ENCODE measurements at places on chromosomes 6 and 20.
A peak's percentile ranks its signal among the peaks of the same experiment; 100 is the strongest.

GRCh38 chr20:43386878-43387277, 70.8 kb upstream of the SRSF6 start:
- DNase-seq: peak; percentile 3

DNA sequence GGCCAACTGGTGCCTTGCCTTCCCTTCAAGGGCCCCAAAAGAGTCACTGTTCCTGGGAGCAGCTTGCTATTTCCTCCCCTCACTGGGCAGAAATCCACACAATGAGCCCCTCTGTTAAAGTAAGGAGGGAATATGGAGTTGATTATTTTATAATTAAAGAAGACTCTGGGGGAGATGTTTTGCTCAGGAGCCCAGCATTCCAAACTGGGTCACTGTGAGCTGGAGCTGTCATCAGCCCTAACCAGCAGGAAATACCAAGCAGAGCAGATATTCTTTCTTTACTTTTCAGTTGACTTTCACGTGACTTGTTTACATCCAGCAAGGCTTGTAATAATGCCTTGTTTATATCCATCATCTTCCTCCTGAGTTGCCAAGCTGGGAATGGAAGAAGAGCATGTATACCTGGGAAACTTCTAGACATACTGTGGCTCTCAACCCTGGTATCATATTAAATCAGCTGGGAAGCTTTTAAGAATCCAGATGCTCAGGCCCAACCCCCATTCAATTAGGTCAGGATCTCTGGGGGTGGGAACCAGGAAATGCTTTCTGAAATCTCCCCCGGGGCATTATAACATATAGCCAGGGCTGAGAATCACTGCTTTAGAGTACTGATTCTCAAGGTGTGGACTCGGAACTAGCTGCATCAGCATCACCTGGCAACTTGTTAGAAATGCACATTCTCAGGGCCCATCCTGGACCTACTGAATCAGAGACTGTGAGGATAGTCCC, 175.6 kb upstream of the MYLIP start:
- DNase-seq: no peak

GRCh38 chr20:46215913-46216707, 92.2 kb downstream of the CDH22 start:
- DNase-seq: no peak

- DNase-seq: no peak
Measured at GRCh38 chr20:5621305-5621704, 128.9 kb upstream of the SHLD1 start.

DNA sequence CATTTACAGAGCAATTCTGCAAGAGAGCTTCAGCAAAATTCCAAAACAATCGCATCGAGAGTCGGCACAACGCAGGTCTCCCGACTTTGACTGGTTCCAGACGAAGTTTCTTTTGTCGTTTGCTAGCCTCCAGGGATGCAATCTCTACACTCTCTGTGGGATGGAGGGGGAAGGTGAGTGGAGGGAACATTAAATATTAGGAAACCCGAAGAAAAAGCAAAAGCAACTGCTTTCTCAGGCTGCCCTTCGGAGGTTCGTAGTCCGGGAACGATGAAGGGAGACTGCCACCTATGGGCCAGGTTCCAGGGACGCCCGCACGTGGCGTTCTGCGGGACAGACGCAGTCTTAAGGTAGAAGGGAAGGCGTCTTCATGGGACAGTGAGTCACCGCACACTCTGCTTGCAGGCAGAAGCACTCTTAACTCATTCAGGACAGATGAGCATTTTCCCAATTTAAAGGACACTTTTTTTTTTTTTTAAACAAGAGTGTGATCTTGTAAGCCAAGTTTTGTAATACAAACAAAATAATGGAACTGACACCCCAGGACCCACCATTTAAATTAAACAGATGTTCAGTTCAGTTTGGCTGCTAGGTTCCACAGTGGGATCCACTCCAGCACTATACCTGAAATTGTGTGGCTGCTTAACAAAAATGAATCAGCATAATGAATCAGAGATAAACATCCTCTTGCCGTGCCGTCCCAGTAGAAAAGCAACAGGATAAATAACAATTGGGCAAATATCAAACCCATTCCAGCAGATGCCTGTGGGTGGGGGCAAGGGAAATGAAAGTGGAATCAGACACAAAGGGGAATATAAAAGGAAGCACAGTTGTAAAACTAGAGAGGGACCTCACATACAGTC, 65.8 kb upstream of the ARMC2 start:
- peak; percentile 54 for DNase-seq

GRCh38 chr6:52545406-52546119, 31.3 kb downstream of the TRAM2 start:
- DNase-seq: no peak

- no peak for DNase-seq
Measured at GRCh38 chr6:66336176-66336575, 629.1 kb upstream of the EYS start.

DNA sequence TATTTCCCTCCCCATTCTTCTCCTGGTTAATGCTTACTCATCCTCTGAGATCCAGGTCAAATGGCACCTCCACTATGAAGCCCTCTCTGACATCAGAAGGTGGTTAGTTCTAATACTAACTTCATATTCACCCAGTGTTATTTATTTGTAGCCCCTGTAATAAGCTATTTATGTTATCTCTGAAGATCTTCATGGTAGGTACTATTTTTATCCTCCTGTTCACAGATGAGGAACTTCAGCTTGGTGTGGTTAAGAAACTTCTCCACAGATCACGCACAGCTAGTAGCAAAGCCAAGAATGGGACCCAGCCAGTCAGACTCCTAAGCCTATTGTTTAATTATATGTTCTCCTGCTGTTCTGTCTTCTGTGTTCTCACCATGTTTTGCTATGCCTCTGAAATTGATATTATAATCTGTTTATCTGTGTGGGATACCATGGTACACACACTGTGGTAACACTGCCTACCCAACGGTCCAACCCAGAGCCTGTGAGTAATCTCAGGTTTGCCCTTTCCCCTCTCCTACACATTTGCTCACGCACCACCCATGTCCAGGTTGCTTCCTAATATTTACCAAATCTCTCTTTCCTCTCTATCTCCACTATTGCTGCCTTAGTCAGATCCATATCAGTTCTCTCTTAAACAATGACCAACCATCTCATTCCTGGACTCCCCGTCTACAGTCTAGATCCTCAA, 98.4 kb downstream of the IPCEF1 start:
- peak; percentile 75 for DNase-seq

DNA sequence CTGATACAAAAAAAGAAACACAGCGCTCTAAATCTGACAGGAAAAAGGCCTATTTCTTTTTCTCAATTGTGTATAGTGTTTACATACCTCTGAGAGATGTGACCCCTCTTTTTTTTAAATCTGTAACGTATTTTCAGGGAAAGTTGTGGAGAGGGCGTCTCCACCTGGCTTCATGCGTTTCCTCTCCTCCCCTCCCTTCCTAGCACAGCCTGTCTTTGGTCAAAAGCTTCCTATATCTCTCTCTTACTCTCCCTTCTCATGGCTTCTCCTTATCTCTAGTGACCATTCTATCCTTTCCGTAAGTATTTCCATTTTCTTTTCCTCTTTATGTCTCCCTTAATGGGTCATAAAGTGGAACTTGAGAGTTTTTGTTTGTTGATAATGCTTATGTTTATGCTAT, 458.9 kb downstream of the HACE1 start:
- DNase-seq: no peak

DNA sequence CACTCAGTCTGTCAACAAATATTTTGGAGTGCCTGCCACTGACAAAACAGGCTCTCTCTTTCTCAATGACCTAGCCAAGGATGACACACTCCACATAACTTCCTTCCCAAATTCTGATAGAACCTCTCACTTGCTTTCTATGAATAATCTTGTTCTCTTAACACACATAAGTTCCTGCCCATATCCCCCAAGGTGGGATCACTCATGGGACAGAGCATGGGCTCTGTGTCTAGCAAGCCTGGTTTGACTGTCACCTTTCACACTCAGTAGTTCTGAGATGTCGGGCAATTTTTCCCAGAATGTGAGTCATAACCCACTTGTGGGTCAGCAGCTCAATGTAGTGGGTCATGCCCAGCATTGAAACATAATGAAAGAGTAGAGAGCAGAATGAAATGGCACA, 78.1 kb downstream of the LRFN2 start:
- no peak for DNase-seq

- no peak for DNase-seq
Measured at GRCh38 chr6:75094614-75095200, 111.1 kb downstream of the COL12A1 start.

DNA sequence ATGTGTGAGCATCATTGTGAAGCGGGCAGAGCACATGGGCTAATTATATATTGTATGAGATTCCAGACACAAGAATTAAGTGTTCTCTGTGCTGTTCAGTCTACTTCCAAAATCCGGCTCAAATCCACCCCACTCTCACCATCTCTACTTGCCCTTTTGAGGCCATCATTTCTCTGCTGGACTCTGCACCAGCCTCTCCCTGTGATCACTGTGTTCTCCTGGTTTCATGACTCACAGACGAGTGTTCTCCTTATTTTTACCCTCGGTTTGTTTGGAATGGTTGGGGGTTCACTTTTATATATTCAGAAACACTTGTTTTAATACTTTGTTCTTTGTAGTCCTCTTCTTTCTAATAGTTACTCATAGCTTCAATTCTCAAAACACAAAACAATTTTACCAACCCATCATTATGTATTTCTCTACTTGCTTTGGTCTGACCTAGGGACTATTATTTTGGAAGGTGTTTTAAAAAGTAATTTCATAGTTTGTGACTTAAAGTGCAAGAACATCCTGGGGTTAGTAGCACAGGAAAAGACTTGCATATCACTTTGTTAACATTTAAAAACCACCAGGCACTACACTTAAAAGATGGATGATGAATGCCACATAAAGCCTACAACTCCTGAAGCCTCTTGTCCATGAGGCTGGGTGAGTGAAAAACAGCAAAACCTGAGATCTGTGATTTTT, 82.7 kb downstream of the UST start:
- DNase-seq: no peak

DNA sequence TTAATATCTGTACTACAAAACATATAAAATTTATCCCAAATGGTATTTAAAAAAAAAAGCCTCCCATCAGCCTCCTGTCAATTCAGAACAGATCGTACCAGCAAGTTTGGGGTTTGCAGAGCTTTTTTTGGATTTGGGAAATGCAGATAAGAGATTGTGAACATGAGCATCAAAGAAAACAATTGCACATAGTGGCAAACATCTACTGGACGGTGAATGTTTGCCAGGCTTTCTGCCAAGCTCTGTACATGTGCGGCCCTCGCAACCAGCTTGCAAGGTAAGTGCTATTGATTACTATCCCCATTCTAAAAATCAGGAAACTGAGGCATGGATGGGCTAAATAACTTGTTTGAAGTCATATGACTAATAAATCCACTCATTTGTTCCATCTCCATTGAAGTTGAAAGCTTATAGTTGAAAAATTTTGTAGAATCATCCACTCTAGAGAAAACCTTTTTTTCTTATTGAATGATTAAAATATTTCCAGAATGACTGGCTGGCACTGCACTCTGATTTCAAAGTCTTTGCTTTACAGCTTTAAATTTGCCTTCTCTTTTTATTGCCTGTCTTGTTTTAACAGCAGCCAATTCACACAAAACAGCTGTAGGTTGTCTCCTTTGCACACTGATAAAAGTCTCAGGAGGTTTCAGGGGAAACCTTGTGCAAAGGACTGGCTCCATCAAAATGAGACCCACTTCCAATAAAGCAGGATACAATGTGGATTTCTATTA, 37.4 kb upstream of the SIRT5 start:
- DNase-seq: no peak

GRCh38 chr6:42726485-42727086, 4.2 kb upstream of the PRPH2 start:
- peak; percentile 28 for DNase-seq

DNA sequence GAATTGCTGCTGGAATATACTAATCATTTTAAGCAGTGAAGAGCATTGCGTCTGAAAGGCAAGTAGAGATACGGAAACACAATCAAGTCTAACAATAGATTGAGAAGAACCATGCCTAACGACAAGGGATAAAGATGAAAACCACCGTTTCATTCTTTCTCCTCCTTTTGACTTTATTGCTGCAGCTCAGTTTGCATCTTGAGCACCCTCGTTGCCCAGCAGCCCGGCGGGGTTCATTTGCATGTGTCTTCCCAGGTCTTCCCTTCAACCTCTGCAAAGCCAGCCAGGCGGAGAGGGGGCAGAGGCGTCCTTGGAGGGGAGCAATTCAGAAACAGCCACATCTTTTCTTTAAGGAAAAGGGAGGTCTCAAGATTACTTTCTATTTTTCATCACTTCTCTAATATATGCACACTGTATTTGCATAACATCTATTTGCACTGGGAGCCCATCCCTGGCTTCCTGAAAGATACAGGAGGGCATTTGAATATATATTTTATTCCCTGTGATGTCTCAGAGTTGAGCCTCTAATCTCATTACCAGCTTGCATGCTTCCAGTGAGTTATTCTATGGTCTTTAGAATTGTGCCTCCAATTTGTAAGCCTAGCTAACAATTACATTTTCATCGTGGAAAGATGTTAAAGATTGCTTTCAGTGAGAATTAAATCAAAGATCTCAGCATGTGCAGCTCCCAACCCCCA, 18.7 kb upstream of the PXDC1 start:
- DNase-seq: no peak

- DNase-seq: no peak
Measured at GRCh38 chr6:106564476-106564875, 64.8 kb downstream of the RTN4IP1 start.

GRCh38 chr6:17905611-17906592, 81.5 kb downstream of the KIF13A start:
- DNase-seq: no peak

DNA sequence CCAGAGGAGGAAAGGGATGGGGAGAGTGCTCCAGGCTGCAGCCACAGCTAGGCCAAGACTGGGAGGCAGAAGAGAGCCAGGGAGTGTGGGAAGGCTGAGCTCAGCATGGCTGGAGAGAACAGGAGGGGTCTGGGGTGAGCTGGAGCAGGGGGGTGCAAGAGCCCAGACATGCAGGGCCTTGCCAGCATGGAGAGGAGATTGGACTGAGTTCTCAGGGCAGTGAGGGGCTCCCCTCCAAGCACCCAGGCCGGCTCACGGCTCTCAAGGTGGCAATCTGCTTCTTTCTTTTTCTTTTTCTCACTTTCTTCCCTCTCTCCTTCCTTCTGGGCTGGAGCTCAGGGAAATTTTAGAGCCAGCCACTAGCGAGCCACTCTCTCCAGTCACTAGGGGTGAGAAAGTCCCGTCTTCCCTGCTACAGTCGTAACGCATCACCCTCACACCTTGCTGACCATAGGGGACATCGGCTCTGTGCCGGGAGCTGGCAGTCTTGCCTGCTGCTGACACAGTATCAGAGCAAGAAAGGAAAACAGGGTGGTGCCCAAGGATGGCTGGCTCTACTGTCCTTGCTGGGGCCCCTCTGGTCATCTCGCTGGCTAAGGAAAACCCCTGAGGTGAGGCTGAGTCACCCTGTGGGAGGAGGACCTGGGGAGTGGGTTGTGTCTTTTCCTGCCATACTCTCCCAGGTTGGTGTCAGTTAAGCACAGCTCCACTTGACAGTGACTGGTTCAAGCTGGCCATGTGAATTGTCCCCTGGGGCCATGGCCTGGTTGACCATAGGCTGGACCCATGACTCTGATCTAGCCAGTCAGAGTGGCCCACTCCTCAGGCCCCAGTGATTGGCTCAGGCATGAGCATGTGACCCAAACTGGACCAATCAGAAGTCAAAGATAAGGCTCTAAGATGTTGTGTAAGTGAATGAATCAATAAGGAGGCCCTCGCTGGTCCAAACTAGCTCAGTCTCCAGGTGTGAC, 135.1 kb upstream of the PMEPA1 start:
- no peak for DNase-seq

GRCh38 chr20:9353916-9354276, 160.5 kb upstream of the LAMP5 start:
- no peak for DNase-seq
